ENCODE measurements at places on chromosomes 6 and 20.
A peak's percentile ranks its signal among the peaks of the same experiment; 100 is the strongest.

GRCh38 chr20:38999217-38999616, 37.1 kb downstream of the DHX35 start:
- no peak for DNase-seq

GRCh38 chr6:153958860-153959259, 80.2 kb upstream of the OPRM1 start:
- no peak for DNase-seq

DNA sequence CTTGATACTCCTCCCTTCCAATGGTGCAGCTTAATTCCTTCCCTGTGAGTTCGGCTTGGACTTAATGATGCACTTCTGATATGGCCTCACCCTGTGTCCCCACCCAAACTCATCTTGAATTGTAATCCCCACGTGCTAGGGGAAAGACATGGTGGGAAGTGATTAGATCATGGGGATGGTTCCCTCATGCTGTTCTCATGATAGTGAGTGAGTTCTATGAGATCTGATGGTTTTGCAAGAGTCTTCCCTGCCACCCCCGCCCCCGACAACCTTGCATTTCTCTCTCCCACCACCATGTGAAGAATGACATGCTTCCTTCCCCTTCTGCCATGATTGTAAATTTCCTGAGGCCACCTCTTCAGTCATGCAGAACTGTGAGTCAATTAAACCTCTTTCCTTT, 50.3 kb upstream of the HLA-G start:
- no peak for DNase-seq

DNA sequence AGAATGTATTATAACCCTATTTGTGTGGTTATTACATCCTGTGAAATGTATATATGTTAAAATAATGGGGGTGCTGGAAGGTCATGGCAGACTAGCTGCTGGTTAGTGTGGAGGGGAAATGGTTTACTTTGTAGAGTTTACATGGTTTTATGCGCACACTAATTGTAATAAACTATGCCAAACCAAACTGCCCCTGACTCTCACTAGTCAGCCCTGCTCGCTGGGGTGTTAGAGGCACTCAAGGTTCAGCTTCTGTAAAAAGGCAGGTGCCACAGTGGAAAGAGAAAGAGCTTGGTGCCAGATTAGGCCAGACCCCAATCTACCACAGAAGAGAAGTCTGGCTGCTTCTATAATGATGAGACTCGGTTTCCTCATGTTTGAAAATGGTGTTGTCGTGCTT, 52.7 kb downstream of the GOPC start:
- no peak for DNase-seq

DNA sequence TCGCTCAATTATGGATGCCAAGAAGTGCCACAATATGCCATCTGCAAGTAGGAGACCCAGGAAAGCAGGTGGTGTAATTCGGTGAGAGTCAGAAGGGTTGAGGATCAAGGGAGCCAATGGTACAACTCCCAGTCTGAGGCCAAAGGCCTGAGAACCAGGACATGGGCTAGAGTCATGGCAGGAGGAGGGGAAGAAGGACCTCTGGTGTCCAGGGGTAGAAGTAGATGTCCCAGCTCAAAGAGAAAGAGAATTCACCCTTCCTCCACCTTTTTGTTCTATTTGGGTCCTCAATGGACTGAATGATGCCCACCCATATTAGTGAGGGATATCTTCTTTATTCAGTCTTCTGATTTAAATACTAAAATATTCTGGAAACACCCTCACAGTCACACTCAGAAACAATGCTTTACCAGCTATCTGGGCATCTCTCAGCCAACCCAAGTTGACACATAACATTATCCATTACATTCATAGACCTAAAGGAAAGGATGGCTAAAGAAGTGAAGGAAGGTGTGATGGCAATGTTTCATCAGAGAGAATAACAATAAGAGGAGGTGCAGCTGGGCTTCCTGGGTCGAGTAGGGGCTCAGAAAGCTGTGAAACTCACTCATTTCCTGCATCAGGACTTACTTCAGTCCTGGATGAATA, 21.2 kb upstream of the HLA-DQA1 start:
- DNase-seq: no peak

- DNase-seq: no peak
Measured at GRCh38 chr6:26487466-26487865, 12.6 kb upstream of the BTN1A1 start.

- DNase-seq: no peak
Measured at GRCh38 chr6:4265740-4266139, 130.4 kb upstream of the ECI2 start.

GRCh38 chr6:47680051-47680450, 18.3 kb upstream of the ADGRF4 start:
- no peak for DNase-seq

- DNase-seq: no peak
Measured at GRCh38 chr6:1696463-1696850, 86.7 kb downstream of the FOXC1 start.

- no peak for DNase-seq
Measured at GRCh38 chr20:59752101-59752586, 147.8 kb downstream of the PHACTR3 start.

GRCh38 chr6:131755597-131755996, 44.8 kb upstream of the CTAGE9 start:
- no peak for DNase-seq

DNA sequence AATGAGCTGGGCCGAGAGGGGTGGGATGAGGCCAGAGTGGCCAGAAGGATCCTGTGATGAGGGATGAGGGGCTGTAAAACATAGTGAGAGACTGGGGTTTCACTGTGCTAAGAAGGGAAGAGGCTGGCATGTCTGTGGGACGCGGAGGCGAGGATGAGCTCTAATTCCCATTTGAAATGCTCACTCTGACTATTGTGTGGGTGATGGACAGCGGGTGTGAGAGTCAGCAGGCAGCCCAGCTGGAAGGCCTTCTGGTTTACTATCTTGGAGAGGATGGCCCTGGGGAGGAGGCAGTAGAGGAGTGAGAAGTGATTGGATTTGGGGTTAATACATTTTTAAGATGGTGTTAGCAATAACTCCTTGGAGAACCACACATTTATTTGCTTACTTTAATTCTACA, 9.5 kb upstream of the MICA start:
- DNase-seq: no peak

DNA sequence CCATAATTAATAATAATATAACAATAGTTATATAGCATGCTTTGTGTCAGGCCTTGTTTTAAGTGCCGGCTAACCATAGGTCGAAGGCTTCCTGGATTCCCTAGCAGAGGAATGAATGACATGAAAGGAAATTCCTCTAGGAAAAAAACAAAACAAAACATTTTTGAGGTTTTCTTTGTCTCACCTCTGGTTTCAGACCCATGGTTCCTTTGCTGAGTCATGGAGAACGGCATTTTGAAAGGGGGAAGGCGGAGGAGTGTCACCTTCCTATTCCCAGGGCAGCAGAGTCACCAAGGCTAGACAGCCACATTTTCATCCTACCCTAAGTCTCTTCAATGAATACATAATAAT, 25.3 kb upstream of the CCND3 start:
- no peak for DNase-seq

DNA sequence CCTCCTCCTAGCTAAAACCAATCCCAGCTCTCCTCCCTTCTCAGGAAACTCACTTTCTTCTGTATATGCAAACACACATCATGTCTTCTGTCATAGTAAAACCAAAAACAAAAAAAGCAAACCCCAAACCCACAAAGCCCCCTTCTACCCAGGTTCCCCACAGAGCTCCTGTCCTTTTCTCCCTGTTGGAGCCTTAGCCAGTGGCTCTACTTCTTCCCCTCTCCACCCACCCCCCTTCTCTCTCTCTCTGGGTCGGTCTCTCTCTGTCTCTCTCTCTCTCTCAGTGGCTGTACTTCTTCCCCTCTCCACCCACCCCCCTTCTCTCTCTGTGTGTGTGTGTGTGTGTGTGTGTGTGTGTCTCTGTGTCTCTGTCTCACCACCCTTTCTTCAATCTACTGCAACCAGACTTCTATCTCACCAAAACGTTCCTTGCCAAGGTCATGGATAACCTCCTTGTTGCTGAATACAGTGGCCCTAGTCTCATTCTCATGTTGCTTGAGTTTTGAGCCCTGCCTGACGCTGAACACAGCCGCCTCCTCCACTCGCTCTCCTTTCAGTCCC, 8.7 kb upstream of the OSER1 start:
- DNase-seq: no peak

GRCh38 chr6:131424475-131424874, 148.6 kb upstream of the ARG1 start:
- no peak for DNase-seq

- no peak for DNase-seq
Measured at GRCh38 chr6:125253881-125254280, 47.9 kb downstream of the HDDC2 start.

DNA sequence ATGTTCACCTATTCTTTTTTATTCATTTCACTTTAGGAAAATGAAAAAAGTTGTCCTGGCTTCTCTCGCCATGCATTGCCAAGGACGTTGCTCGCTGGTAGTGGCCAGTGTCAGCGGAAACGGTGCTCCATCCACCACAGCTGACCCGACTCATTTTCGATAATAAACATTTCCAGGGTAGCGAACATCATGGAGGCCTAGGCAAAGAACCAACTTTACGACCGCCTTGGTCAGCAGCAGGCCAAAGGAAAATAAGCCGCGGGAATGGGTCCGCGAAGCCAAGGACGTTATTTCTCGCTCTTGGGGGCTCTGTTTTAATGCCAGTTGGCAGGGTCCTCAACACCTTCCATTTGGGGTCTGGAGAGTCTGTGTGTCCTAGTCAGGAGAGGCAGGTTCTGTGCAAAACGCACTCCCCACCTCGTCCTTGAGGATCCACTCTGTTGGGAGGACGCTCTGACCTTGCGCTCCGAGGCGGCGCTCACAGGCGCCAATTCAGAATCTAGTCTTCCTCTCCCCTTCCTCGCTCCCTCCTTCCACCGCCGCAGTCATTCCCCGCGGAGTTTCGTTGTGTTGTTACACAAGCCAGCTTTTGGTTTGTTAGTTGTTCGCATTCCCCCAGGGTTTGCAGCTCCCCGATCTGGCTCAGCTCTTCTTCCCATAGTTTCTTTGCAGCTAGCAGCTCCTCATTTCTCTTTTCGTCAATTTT, 4.1 kb upstream of the PAX1 start:
- no peak for DNase-seq

- no peak for DNase-seq
Measured at GRCh38 chr20:62230696-62231095, 7.6 kb upstream of the OSBPL2 start.

DNA sequence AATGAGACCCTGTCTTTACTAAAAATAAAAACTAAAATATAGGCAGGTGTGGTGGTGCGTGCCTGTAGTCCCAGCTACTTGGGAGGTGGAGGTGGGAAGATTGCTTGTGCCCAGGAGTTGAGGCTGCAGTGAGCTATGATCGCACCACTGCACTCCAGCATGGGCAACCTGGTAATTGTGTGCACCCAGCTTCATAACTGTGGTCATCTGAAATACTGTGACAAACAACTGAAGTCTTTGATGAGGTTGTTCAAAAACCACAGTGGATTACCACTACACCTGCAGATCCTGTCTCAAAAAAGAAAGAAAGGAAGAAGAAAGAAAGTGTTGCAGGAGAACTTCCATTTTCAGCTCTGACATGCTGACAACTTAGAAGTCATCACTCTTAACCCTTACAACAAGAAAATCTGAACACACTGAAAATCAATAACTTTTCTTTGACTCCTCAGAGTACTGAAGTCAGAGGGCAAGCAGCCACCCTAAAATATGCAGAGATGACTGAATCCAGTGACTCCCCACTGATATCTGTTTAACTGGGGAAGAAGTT, 13.8 kb upstream of the ZBP1 start:
- DNase-seq: no peak

DNA sequence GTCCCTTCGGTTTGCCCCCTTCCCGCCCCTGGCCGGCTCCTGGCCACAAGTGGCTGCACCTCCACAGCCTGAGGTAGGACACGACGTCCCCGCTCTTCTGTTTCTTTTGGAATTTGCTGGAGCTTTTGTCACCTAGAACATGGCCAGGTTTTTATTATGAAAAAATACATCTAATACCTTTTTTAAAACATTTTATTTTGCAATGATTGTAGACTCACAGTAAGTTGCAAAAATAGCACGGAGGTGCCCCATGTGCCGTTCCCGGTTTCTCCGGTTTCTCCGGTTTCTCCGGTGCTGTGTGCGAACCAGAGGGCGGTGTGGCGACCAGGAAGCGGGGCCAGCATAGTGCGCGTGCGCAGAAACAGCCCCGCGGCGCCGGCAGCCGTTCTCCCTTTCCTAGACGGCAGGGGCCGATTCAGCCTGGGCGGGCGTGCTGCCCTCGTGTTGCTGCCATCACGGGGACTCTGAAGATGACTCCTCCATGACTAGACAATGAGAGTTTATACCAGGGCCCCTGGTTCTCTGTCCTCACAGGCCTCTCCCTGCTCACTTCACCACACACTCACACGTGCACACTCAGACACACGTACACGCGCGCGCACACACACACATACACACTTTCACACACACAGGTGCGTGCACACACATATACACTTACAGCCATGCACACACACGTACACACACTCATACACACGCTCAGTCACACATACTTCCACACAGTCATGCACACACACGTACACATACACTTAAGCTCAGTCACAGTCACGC, 102.1 kb downstream of the TMEM242 start:
- DNase-seq: peak; percentile 76

DNA sequence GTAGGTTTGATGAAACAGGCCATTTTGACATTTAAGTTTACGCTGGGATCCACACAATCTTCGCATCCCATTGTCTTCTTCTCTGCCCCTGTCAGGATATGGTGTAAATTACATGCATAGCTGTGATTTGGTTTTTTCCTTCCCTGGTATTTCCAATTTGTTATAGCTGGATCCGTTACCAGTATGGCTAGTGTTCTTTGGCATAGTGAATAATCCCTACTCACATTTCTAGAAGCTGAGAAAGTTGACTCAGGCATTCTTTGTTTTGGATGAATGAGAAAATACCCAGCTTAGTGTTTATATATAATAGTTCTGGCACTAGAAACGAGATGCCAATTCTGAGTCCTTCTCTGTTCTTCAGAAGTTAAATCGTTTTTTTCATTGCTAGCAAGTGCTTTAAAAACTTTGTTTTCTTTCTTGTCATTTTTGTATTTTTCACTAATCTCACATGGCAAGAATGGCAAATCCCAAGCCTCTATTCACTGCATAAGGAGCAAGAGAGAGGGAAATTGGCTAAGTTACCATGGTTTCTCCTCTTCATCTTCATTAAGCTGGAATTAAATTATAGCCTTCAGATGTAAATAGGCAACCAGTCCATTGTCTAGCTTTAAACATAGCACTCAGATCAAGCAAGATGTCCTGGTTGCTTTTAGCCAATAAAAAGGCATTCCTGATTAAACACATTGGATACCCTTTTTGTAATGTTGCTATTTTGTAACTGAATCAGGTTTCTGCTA, 91.9 kb upstream of the LAMP5 start:
- no peak for DNase-seq
